Fibroblast of skin of back (primary cell): ENCODE measurements at places on chromosomes 5 and 9.

GRCh38 chr5:143165049-143165880 is 238.2 kb downstream of the NR3C1 start:
- DNase-seq = no peak

DNA sequence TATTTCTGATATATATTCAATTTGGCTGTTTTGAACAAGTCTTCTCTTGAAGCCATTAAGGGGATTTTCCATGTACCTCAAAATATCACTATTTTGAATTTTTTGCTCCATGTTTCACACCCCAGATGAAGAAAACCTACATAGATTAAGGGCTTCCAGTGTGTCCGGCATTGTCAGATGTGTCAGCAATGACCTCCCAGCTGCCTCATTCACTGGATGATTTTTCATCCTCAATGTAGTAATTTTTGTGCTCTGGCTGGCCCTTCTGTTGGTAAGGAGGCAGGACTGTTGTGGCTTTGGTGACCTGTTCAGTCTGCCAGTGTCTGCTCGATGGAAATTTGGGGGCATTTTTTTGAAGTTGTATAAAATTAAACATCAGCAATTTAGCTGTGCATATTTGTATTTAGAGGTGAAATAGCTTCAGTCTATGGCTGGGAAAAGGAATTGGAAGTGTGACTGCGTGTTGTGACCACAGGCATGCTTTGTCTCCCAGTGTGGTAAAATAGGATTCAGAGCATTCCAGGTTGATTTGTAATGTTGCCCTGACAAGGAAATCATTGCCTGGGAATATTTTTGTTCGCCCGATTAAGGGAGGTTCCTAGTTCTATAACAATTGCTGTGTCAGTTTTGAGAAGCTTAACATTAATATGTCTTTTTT is 312.4 kb downstream of the ARHGEF28 start:
- peak; percentile 99 for DNase-seq

- no peak for DNase-seq
These were observed 132.0 kb upstream of the TRIM32 start for GRCh38 chr9:116555119-116555518.

GRCh38 chr5:108503986-108504385 is 122.1 kb upstream of the FBXL17 start:
- no peak for DNase-seq

- no peak for DNase-seq
These were observed 312.8 kb downstream of the NDUFS4 start for GRCh38 chr5:53873235-53873634.

- peak; percentile 81 for DNase-seq
These were observed 57.0 kb downstream of the COL15A1 start for GRCh38 chr9:99000476-99001395.

GRCh38 chr9:32371679-32372078 is 12.8 kb upstream of the ACO1 start:
- no peak for DNase-seq

GRCh38 chr5:170361116-170361515 is 28.1 kb downstream of the KCNMB1 start:
- no peak for DNase-seq

DNA sequence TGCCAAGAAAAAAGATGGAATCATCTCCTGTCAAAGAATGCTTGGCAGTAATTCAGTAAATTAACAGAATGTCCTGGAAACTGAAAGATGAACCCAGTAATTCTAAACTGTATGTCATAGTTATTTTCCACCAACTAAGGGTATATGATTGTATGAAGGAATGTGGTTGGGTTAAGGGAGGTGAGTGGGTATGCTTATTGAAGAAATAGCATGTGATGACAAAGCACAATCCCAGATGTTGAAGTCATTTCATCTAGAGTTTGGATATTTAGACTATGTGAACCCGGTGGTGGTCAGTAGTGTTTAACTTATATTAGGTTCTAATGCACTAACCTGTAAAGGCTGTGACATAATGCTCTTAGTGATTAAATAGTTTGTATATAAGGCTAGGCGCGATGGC is 87.3 kb downstream of the CDKN2A start:
- DNase-seq = peak; percentile 76

DNA sequence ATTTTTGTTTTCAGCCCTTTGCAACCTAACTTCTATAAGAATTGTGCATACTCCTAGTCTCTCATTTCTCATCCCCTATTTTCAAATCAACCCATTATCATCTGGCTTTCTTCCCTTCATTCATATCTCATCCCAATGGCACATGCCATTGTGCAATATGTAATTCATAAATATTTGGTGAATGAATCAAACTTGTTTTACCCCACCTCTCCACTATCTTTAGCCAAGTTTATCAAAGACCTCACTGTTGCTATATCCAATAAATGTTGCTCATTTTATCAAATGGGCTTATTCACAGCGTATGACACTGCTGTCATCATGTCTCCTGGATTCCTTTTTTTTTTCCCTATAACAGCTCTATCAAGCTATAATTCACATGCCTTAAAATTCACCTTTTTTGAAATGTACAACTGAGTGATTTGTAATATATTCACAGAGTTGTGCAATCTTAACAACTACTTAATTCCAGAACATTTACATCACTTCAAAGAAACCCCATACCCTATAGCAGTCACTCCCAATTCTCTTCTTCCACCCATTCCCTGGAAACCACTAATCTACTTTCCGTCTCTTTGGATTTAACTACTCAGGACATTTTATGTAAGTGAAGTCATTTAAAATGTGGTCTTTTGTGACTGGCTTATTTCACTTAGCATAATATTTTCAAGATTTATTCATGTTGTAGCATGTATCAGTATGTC is 214.4 kb upstream of the PAPPA start:
- peak; percentile 92 for DNase-seq

- DNase-seq = no peak
These were observed 55.3 kb downstream of the GAS1 start for GRCh38 chr9:86891886-86892437.

GRCh38 chr5:140041492-140042392 is 1.4 kb downstream of the NRG2 start:
- DNase-seq = peak; percentile 48

DNA sequence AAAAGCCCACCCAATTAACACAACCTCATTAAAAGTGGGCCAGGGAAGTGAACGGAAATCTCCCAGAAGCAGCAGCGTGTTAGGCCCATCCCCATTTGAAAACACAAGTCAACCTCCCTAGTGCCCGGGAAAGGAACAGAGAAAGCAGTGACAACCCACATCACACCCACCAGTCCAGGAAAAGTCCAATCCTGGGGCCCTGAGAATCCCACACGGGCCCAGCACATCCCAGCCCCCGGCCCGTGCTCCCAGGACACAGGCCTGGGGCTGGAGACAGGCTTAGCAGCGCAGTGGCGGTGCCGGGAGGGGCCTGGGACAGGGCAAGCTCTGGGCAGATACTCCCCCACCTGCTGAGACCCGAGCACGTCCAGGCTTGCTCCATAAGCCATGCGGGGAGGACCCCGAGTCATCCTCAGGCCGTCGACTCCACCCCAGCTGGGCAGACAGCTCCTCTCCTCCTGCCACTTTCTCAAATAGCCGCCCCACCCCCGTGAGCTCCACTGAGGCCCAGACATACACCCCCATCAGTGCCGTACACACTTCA is 101.0 kb downstream of the KCNT1 start:
- DNase-seq = no peak

DNA sequence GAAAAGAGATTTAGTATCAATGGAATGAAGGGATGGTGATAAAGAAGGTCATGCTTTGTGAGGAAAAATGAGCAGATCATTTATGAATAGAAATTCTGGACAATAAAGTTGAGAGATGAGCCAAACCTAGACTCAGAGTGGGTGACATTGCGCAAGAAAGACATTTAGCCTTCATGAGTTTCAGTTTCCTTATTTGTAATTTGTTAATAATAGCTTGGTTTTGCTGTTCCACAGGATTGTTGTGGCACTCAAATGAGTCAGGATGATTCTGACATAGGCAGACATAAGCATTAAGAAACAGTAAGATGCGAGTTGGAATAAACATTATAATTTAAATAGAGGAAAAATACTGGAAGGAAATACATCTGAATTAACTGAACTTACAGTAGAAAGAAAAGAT is 34.8 kb downstream of the ITGA2 start:
- peak; percentile 67 for DNase-seq

DNA sequence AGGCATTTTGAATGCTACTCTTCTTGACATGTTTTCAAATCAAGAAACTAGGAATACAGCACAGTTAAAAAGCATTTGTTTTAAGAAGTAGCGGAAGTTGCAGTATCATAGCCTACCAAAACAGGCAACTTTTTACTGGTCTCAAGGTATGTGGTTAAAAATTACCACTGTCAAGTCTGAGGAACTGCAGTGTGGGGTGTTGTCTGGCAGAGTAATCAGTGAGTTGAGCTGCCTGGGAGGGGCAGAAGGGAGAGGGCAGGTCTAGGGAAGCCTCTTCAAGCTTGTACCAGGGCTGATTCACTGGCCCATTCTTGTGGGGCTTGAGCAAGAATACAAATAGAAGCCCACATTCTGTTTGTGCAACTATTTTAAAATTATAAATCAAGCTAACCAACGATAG is 42.4 kb upstream of the SV2C start:
- no peak for DNase-seq

- peak; percentile 1 for DNase-seq
These were observed 616.6 kb downstream of the GABRG2 start for GRCh38 chr5:162684145-162684544.

DNA sequence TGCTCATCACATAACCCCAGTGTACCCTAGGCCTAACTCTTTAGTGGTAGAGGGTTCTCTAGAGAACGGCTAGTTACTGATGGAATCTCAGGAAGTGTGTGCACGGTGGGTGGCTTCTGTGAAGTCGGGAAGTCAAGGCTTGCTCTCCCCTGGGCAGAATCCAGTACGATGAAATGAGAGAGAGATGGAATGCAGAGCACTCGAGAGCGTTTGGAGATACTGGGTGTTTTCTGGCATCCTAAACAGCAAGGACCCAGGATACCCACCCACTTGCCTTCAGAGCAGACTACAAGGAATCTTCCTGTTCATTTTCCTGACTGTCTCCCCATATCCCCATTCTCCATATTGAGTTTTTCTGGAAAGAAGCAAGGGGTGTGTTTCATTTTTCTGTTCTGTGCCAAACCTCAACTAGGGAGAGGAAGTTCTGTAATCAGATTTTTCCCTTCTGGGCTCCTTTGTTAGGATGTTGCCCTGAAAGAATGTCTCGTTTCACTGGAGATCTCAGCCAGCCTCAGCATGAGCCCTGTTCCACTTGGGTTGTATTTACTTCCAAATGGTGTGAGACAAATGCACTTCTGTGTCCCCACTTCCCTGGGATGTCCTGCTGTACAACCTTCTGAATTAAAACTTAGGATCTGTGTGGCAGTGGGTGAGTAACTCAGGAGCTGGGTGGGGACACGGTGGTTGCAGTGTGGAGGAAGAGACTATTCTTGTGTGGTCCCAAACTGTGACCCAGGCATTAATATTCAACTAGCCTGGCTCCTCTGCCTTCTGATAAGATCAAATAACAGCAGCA is 108.9 kb upstream of the SPRY4 start:
- peak; percentile 44 for DNase-seq

DNA sequence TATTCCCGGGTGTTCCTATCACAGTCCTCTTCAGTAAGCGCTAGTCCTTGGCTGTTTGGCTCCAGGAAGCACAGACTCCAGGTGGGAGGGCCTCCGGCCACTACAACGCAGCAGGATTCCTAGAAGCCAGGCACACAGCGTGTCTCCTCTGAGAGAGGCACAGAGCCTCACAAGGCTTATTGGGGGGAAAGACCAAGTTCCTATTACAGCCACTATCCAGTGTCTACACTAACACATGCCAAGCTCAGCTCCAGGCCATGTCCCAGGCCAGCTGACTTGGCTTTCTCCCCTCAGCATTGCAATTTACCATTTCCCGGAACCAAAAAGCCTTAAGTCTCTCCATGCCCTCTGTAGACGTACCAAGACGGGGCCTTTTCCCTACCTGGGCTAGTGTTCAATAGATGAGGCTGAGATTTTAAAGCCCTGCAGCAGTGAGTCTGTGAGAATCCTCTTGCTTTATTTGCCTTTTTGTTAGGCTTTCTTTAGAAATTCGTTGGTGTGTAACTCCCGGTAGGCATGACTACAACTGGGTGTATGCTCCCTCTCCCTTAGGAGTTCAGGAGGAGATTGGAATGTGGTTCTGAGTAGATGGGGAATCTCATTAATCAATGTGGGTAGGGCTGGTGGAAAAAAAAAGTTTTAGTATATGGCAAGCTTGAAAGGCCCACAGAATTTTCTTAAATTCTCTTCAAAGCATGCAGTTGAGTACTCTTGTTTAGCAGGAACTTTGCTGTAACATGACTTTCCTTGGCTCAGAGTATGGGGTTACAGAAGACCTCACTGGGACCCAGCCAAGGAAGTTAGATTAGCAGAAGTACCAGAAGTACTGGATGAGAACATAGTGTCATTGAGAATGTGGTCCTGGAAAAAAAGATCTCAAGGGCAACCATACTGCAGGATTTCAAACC is 84.3 kb upstream of the SLC1A3 start:
- no peak for DNase-seq

DNA sequence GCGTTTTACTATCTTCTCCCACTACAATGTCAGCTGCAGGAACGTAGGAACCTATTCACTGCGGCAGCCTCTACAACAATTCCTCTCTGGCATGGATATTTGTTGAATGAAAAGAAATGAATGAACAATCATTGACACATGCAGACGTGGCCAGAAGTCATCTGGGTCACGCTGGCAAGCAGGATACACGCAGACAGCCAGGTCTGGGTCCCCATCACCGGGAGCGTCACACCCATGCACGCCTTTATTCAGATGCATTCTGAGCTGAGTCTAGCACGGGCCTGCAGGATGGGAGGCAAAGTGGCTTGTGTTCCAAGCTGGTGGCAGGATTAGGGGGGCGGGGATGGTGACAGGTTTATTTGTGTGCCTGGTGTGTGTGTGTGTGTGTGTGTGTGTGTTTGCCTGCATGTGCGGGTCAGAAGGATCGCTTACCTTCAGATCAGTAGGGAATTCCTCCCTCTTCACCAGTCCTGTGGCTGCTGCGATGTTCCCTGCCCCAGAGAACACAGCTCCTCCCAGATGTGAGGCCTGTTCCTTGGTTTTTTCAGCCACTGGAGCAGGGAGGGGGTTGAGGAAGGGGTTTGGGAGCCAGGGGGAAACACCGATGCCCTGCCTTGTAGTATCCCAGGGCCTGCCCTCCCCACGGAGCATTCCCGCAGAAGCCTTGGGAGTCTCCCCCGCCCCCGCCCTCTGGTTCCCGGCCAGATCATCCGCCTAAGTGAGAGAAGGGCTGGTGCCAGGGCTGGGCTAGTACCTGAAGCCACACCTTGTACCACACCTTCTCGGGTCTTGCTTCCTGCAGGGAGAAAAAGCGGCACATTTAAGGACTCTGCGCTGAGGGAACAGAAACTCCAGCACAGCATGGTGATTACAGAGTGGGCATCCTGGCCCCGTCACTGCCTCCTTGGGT is 4.1 kb downstream of the SNCB start:
- DNase-seq = no peak
